ENCODE measurements at places on chromosomes 2 and 18.

DNA sequence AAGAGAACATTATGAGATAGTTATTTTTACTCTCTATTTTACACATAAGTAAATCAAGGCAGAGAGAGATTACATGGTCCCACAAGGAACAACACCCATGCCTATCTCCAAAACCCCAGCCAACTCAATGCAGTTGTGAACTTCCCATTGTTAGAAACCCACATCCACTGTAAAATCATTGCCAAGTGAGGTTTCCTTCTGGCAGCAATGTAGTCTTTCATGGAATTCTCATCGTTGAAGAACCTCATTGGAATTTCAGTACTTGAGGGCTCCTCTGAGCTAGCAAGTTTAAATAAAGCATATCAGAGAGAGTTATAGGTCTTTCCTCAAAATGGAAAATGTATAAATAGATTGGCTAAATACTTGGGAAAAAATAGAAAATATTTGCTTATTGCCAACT, 105.2 kb downstream of the RAD51AP2 start:
- DNase-seq: no peak
- H3K4me3 ChIP-seq: no peak overlapping the region
- no peaks in the 10 kb centered on the region for H3K27me3 ChIP-seq
- no peak overlapping the region for H3K27ac ChIP-seq

DNA sequence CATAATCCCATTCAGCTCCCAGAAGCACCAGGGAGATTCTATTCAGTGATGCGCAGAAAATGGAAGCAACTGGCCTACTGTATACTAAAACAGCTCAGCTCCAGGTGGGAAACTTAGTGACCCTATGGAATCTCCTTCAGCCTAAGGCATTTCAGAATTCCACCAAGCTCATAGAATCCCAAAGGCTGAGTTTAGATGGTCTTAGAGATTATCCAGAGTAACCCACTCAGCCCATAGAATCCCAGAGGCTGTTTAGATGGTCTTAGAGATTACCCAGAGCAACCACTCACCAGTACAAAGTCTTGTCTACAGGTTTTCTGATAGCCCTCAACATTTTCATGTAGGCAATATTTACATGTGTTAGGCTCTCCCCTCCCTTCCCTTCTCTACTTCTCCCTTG, 232.0 kb upstream of the SLC14A2 start:
- DNase-seq: no peak
- no peak overlapping the region for H3K27ac ChIP-seq
- H3K36me3 ChIP-seq: no peaks in the 10 kb centered on the region
- peaks cover 4% of the 10 kb centered on the region for H3K27me3 ChIP-seq

- H3K27me3 ChIP-seq: no peaks in the 10 kb centered on the region
- H3K27ac ChIP-seq: peak overlapping the region; percentile 70
These were observed 244.1 kb downstream of the NCKAP5 start for GRCh38 chr2:133324150-133324561.

- DNase-seq: no peak
- no peak overlapping the region for H3K27ac ChIP-seq
- H3K4me3 ChIP-seq: no peak overlapping the region
- peaks cover 33% of the 10 kb centered on the region for H3K4me1 ChIP-seq
These were observed 14.7 kb upstream of the IKZF2 start for GRCh38 chr2:213166109-213166508.

- H3K4me3 ChIP-seq: no peak within 1 kb of the TSS
- no peaks in the 10 kb centered on the region for H3K36me3 ChIP-seq
- no peak within 1 kb of the TSS for H3K27ac ChIP-seq
- no peak for DNase-seq
- 0 out of 2 replicates have a peak, but pooled peaks cover 5% of the 10 kb centered on the region for H3K4me1 ChIP-seq
These were observed at the start of gene ADD2 for GRCh38 chr2:70767699-70768589. Gene ADD2 (minus strand): TSS chr2:70768200. CDS start chr2:70706408, 61,792 bp downstream.

DNA sequence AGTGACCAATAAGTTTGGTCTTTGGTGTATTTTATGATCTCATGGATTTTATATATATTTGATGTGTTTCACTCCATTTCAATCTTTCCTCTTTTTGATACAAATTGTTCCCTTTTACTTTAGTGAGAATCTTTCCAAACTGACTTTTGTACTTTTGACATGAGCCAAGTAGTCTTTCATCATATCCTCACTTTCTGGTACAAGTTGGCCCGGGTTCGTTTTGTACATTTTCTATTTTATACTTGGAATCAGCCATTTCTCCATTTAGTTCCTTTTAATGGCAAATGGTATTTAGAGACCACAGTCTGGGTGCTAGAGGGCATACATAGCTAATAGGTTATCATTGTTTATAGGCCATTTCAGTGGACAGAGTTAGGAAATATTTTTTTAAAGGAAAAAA, 147.9 kb upstream of the MYO3B start:
- H3K27me3 ChIP-seq: no peaks in the 10 kb centered on the region
- no peak for DNase-seq
- H3K4me1 ChIP-seq: no peaks in the 10 kb centered on the region
- no peak overlapping the region for H3K27ac ChIP-seq
- no peak overlapping the region for H3K4me3 ChIP-seq

All from HFFc6 (cell line).